ENCODE measurements at places on chromosomes 7 and 10.

- DNase-seq, result no peak
These were observed 84.7 kb downstream of the SPAG6 start for GRCh38 chr10:22429981-22430421.

DNA sequence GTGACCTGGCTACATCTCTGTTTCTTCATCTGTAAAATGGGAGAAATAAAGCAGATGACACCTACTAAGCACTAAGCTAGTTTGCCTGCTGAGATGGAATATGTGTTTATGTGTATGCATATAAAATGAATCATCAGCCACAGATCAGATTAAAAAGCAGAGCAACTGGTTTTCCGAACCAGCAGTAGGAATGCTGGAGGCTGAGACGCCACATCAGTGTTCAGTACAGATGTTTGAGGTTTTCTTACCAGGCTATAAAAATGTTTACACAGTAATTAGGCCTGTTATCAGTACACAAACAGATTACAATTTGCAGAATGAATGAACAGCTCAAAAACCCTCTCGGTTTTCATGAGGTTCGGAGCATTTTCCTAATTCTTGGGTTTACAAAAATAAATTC lies 85.8 kb downstream of the CALN1 start:
- DNase-seq, result no peak

GRCh38 chr7:136698977-136699376 lies 169.5 kb upstream of the CHRM2 start:
- no peak for DNase-seq

DNA sequence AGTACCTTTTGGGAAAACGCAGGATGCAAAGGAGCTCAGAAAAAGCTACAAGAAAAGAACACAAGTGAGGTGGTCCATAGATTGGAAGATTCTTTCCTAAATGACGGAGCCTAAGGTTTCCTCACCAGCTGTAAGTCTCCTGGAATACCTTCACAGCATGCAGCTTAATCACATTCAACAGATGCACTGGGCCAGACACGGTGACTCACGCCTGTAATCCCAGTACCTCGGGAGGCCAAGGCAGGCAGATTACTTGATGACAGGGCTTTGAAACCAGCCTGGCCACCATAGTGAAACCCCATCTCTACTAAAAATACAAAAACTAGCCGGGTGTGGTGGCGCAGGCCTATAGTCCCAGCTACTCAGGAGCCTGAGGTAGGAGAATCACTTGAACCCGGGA lies 228.7 kb downstream of the FRMD4A start:
- DNase-seq, result no peak

- DNase-seq, result no peak
These were observed 34.2 kb upstream of the SH2B2 start for GRCh38 chr7:102252366-102252982.

- no peak for DNase-seq
These were observed 86.5 kb upstream of the NPVF start for GRCh38 chr7:25314731-25315267.

DNA sequence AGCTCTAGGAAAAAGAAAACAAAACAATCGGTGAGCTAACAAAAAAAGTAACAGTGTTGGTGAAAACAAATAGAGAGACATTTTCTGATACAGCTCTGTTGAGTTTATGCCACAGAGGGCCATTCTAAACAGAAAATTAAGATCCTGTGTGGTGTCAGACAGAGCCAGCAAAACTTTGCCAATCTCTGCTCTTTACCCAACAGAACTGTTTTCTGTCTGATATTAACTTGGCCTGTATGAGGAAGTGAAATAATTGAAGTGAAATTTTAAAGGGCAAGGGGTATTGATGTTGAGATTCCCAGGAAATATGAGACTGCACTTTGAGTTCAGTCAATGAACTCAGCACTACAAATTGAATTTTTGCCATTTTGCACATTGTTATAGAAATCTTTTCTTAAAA lies 101.0 kb downstream of the AOAH start:
- no peak for DNase-seq

Data from activated T-helper 9 cell treated with anti-CD3 and anti-CD28 coated beads, Interleukin-2, amount 50 U/mL, for 16 hours (primary cell).